ENCODE measurements at places on chromosomes 13 and 19.

- no peak for DNase-seq
These were observed 33.9 kb downstream of the PDE4A start for GRCh38 chr19:10454267-10454666.

- DNase-seq: no peak
These were observed 187.7 kb downstream of the DCT start for GRCh38 chr13:94291631-94292322.

DNA sequence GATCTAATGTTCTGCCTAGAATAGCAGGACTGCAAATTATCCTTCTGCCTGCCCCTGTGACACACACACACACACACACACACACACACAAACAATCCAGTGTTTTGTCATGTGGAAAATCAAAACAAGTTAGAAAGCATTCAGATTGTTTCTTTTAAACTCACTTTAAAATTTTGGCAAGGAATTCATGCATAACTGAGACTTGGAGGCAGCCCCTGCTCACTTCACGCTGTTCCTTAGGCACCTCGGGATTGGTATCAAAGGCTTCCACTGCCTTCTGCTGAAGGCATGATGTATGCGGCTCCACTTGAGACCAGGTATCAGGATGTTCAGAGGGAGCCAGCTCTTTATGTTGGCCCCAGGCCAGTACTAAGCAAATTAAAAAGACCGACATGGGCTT, 158.7 kb downstream of the OXGR1 start:
- DNase-seq: no peak

GRCh38 chr19:40800997-40801377, 2.0 kb downstream of the EGLN2 start:
- no peak for DNase-seq

- no peak for DNase-seq
These were observed 255.1 kb downstream of the TBC1D4 start for GRCh38 chr13:75226733-75227435.
